ENCODE measurements at places on chromosomes 4 and X. TPM values are rescaled to one million over a fixed set of nuclear protein-coding genes. Genes with fewer than 3 reads are reported as not detected.

The XG gene
- total RNA-seq, result 0.85 TPM

DNA sequence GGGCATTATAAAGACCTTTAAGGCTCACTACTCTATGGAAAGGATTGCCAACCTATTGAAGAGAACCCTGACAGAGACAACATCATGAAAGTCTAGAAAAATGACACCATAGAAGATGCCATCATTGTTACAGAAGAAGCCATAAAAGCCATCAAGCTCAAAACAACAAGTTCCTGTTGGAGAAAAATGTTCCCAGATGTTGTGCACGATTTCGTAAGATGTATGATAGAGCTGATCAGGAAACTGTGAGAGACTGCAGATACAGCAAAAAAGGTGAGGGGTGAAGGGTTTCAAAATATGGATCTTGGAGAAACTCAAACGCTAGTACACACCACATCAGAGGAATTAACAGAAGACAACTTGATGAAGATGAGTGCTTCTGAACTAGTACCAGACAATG is 53.3 kb downstream of the WDFY3 start:
- no peak for DNase-seq

DNA sequence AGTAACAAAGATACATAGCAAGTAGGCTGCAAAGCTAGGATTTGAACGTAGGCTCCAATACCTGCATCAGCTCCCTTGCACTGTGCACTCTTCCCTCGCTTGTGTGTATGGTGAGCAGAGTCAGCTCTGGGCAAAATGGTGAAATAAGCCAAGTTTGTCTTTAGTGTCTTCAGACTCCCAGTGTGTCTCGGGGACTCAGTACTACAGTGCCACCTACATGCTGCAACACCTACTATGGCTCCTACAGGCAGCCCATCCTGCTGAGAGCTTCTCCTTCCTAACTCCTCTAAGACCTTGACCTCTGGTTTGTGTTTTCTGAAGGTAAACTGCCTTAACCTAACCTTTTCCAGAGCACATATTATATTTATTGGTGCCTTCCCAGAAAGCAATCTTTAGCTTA is 42.5 kb downstream of the RTL9 start:
- no peak for DNase-seq

- no peak for DNase-seq
These were observed 28.0 kb downstream of the FRMPD3 start for GRCh38 chrX:107477406-107477805.

The PRDM8 gene
- total RNA-seq, result 1.7 TPM

DNA sequence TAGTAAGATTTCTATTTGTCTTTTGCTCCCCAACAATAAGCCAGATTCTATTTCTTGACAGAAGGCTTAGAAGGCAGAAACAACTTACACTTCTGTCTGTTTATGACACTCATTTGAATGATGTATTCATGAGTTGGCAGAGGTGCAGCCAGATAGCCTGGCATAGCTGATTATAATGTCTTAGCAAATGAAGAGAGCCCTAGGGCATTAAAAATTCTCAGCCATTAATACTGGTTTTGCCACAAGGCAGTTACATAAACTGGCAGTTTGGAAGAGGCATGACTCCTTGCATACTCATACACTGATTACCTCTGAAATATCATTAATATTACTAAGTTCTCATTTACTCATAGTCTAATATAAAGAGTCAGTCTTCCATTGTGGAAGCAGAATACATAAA is 728.5 kb upstream of the NDST4 start:
- DNase-seq, result no peak

- DNase-seq, result no peak
These were observed 339.3 kb downstream of the NKX6-1 start for GRCh38 chr4:84159762-84160161.

The SPANXD gene
- not detected for total RNA-seq

DNA sequence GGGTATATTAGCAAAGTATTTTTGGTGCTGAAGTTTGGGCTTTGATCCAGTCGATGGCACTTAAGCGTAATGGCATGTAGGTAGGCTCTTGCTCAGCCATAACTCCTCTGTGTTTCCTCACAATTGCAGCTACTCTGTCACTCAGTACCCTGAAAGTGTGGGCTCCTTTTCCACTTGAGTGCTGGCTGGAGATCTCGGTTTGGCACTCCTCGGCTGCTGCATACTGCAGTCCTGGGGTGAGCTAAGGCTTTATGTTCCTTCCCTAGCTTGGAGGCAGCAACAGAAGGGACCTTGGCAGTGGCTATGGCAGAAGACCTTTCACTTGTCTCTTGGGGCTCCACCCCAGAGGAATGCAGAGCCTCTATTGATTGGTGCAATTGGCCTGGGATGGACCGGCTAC is 106.7 kb upstream of the GRXCR1 start:
- no peak for DNase-seq

DNA sequence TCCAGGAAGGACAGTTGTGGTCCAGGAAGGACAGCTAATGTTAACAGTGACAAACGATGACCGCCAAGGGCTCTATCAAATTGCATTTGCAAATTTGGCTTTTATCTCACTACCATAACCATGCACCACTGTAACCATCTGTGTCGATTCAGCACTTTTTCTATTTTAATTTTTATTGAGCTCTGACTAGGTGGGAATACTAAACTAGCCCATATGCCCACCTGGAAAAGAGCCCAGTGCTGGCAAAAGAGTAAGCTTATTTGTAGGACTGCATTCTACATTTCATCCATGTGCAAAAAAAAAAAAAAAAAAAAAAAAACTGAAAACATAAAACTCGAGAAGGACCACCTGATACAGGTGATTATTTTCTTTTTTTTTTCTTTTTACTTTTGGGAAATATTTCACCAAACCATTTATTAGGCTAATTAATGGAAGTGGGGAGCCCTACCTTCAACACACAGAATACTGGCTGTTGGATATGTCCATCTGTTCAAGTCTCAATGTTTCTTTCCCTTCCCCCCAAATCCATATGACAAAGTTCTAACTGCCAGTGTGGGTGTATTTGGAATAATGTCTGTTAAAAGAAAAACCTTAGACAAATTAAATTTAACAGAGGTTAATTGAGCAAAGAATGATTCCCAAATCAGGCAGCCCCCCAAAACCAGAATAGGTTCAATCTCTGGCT is 99.5 kb upstream of the MXRA5 start:
- DNase-seq, result no peak

The H2BW1 gene
- not detected for total RNA-seq

The MAGIX gene
- total RNA-seq, result 2.7 TPM

The SLC10A6 gene
- total RNA-seq, result 0.49 TPM

- DNase-seq, result no peak
These were observed 169.5 kb upstream of the SMARCAD1 start for GRCh38 chr4:94038195-94038594.

- no peak for DNase-seq
These were observed 36.3 kb upstream of the CXCL6 start for GRCh38 chr4:73800206-73800605.

The APLN gene
- 10.4 TPM for total RNA-seq

The CC2D2A gene
- 8.4 TPM for total RNA-seq

DNA sequence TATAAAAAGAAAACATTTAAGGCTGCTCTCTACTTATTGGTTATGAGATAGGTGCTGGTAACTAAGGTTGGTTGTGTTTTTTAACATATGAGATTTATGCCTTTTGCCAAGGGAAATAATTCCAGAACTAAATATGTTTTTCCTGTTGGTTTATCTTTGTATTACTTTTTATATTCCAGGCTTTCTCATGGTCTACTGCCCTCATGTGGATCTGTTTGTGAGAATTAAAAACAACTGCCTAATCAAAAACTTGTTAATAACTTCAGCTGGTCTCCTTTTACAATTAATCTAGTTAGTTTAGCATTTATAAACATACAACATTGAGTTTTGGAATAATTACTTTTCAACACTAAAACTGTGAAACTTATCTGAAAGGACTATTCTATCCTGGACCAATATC is 1208.3 kb downstream of the ADGRL3 start:
- DNase-seq, result no peak

- no peak for DNase-seq
These were observed 145.5 kb downstream of the PCDH7 start for GRCh38 chr4:30865691-30866090.

- DNase-seq, result no peak
These were observed 13.7 kb downstream of the OCRL start for GRCh38 chrX:129553619-129554288.

The SYTL5 gene
- total RNA-seq, result 0.49 TPM

DNA sequence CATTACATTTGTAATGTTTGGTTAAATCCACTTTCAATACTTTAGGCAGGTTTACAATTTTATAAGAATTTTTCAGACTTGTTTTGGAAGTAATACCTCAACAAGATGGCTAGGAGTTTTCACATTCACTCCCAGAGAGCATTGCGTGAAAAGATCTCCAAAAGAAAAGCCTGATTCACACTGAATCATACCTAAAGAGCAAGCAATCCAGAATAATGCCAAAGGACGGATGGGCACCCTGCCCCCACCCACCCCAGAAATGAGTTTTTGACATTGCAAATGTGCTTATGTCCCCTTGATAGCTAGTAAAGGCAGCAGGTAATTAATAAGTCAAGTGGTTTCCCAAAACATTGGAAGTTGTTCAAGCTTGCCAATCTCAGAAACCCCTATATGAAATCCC is 557.7 kb upstream of the TENM3 start:
- DNase-seq, result no peak

DNA sequence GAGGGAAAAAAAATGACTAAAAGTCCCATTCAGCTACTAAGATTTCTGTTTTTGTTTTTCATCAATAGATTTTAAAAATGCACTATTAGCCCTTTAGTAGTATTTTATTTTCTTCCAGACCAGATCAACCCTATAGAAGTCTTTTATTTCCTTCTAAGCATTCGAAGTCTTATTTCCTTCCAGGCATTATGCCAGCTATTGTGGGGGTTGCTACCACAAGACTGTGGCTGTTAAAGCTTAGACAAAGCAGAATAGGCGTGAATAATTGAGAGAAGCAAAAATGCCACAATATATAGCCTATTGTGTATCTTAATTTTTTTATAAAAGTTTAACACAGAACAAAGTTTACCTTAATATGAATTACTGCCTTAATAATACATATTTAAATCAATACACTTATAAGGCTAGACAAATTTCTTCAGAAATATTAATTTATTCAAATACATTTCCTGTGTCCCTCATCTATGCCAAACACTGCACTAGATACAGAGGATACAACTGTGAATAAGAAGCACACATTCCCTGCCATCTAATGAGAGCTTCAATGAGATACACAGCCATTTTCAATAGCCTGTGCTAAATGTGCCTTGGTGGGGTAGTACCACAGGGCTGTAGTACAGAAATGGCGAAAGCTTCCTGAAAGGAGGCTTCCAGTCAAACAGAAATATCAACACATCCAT is 33.1 kb downstream of the SLC10A7 start:
- no peak for DNase-seq

The NLGN3 gene
- 0.49 TPM for total RNA-seq

- DNase-seq, result no peak
These were observed 164.7 kb downstream of the SOWAHB start for GRCh38 chr4:76733068-76733771.

DNA sequence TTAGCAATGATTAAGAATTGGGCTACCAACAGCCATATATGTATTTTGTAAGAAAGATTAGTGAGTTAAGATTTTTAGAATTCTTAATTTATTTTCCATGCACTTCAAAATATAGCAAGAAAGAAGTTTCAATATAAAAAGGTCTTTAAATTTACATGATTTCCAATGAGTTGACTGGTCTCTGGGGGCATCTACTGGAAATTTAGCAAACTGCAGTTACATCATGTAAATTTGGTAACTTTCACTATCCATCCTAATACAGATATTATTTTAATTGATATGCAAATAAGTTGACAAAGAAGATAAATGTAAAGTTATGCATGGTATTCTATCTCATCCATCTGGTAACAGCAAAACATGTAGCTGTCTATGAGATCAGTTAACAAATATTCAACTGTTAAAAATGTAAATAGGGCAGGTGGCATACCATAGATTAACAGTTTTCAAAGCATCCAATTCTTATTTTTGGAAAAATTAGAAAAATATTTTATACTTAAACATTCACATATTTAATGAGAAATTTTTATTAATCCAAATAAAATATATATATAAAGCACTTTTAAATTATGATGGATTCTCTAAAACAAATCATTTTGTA is 29.1 kb downstream of the TTC29 start:
- DNase-seq, result no peak

DNA sequence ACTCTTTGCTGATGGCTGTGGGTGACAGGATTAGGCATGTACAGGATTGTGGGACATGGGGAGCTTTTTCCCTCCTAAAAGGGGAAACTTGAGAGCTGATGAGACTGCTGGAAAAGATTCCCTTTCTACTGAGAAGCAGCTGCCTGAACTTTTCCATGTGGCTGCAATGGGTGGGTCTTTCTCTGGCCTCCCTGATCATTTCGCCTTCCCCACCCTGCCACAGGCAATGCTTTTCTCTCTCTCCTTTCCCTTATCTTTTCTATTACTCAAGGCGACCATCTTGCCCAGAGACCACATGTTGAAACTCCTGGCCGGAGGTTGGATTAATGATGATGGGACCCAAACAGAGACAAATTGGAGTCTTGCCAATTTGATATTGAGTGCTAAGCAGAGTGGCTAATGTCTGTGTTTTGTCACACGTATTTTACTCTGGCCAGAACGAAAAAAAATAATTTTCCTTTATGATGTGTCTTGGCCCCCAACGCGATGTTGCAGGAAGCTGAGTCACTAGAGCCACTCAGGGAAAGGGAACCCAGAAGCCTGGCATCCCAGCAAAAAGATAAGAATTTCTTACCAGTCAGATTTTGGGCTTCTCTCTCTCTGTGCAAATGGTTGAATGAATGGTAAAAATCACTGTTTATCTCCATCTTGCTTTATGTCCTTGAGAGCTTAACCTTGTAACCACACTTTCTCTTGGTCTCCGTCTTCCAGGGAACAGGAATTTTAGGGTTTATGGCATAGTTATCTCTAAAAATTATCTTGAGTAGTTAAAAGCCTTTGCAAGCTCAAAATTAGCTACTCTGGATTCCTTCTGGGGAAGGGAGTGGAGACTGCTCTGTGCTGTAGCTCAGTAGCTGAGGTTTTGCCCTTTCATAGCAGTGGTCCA is 19.4 kb upstream of the ATP8A1 start:
- DNase-seq, result no peak

DNA sequence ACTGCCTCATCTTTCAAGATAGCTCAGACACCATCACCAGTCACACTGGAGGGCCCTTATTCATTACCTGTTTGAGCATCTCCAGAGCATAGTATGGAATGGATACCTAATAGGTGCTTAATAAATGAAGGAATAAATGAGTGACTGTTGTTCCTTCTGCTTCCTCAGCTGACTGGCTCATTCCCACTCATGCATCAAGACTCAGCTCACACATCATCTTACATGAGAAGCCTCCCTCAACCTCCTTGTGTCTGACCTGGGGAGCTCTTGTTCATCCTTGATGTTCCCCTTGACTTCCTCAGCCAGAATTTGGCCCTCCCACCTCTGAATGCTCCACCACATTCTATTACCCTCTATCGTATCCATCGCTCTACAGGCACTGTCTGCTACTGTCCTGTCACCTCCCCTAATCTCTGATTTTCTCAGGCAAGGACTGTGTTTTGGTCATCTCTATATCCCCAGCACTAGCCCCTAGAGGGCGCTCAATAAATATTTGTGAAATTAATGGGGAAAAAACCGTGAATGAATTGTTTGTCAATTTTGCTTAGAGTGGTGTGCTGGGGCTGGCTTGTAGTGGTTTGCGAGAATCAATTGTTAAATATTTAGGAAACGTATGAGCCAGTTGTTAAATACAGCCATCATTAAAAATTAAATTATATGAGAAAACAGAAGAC is 88.3 kb downstream of the NHSL2 start:
- peak; percentile 19 for DNase-seq
